ENCODE measurements at places on chromosomes 12 and 14. TPM values are rescaled to one million over a fixed set of nuclear protein-coding genes. Genes with fewer than 3 reads are reported as not detected.

HNRNPC gene
- 958 TPM for total RNA-seq

DNA sequence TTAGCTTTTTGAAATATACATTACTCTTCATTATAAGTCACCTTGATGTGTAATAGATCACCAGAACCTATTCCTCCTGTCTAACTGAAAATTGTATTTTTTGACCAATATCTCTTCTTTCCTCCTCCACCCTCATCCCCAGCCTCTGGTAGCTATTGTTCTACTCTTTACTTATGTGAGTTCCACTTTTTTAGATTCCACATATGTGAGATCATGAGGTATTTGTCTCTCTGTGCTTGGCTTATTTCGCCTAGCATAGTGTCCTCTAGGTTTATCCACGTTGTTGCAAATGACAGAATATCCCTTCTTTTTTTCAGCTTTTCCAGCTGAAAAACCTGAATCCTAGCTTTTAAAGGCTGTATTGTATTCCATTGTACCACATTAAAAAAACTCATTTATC lies 82.1 kb downstream of the MIPOL1 start:
- DNase-seq = no peak

MYL2 gene
- total RNA-seq = not detected

- no peak for DNase-seq
Measured at GRCh38 chr14:90692826-90693225, 123.4 kb downstream of the TTC7B start.

- no peak for DNase-seq
Measured at GRCh38 chr12:40222247-40222646, 2.5 kb upstream of the LRRK2 start.

GRCh38 chr12:12452326-12452902 lies 95.5 kb downstream of the BORCS5 start:
- no peak for DNase-seq

- no peak for DNase-seq
Measured at GRCh38 chr14:56528927-56529326, 50.7 kb upstream of the TMEM260 start.

DNA sequence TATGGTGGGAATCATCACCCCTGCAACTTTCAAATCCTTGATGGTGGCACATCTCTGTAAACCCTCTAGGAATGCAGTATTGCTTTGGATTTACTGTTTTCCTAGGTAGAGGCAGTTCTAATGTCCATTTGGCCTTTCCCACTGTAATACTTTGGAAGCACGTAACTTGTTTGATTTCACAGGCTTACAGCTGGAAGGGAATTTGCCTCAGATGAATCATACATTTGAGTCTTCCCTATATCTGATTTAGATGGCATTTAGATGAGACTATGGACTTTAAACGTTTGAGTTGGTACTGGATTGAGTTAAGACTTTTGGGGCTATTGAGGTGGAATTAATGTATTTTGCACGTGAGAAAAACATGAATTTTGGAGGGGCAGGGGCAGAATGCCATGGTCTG lies 35.9 kb downstream of the DAAM1 start:
- DNase-seq = no peak
